Endodermal cell (in vitro differentiated cells): ENCODE measurements at places on chromosomes 3 and 15. TPM values are rescaled to one million over a fixed set of nuclear protein-coding genes. Genes with fewer than 3 reads are reported as not detected.

GRCh38 chr15:89122505-89123180 is 34.4 kb downstream of the ABHD2 start:
- no peak for DNase-seq

GRCh38 chr3:127196002-127196401 is 3.1 kb downstream of the PRR23E start:
- DNase-seq: peak; percentile 24

- DNase-seq: no peak
These were observed 251.4 kb downstream of the NR1D2 start for GRCh38 chr3:24196526-24196925.

The DCUN1D1 gene
- total RNA-seq: 43.2 to 65.6 TPM (median 52.0 TPM) in 3 replicates

The ROBO1 gene
- 74.8 to 86.3 TPM (median 81.3 TPM) in 3 replicates for total RNA-seq

The TMEM212 gene
- not detected in 3 replicates for total RNA-seq

The SLC27A2 gene
- 4.0 and 4.1 TPM in 2 replicates for total RNA-seq

The ANAPC13 gene
- total RNA-seq: 15.8 to 28.6 TPM (median 27.4 TPM) in 3 replicates

The GNB5 gene
- total RNA-seq: 15.1 to 20.7 TPM (median 19.0 TPM) in 3 replicates

The PEX5L gene
- total RNA-seq: 0.38 to 1.9 TPM (median 0.59 TPM) in 3 replicates
